ENCODE measurements at places on chromosomes 3 and 15. TPM values are rescaled to one million over a fixed set of nuclear protein-coding genes. Genes with fewer than 3 reads are reported as not detected.

The ADGRG7 gene
- not detected for total RNA-seq

The ARHGEF26 gene
- total RNA-seq: 14.4 TPM

The RTP1 gene
- not detected for total RNA-seq

The IMPDH2 gene
- total RNA-seq: 112 TPM

- no peak for DNase-seq
Observed at GRCh38 chr3:143951351-143951971, 20.2 kb upstream of the DIPK2A start.

DNA sequence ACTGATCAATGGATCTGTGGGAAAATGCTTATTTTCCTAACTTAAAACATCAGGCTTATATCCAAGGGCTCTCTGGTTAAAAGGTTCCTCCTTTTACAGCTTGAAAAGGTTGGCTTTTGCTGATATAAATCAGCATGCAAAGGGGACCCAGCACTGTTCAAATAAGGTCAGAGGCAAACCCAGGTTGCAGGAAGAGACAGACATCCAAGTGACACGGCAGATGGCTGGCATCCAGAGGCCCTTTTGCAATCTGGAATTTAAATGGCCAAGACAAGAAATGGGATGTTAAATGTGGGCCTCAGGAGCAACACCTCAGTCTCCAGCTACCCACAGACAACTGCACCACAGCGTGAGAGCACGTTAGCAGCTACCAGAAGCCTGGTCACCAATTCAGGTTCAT, 6.3 kb downstream of the SH3BP5 start:
- no peak for DNase-seq

DNA sequence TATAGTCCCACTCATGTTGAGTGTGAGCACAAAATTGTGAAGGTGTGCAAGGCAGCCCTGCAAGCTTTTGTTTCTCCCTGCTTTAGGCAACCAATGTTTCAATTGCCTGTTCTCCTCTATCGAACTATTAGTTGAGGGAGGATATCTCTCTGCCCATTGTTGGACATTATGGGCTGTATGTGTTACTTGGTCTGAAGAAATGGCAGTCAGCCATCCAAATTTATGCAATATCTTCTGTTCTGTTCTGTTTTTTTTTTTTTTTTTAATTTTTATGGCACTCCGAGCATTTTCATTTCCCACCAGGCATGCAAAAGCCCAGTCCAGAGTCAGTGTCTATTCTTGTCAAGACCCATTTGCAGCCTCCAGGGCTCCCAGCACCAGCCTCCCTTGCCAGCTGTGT, 44.0 kb downstream of the ANAPC13 start:
- DNase-seq: no peak

- DNase-seq: no peak
Observed at GRCh38 chr3:69276884-69277283, 109.0 kb downstream of the FRMD4B start.

- DNase-seq: no peak
Observed at GRCh38 chr3:184807549-184807948, 4.4 kb upstream of the VPS8 start.

DNA sequence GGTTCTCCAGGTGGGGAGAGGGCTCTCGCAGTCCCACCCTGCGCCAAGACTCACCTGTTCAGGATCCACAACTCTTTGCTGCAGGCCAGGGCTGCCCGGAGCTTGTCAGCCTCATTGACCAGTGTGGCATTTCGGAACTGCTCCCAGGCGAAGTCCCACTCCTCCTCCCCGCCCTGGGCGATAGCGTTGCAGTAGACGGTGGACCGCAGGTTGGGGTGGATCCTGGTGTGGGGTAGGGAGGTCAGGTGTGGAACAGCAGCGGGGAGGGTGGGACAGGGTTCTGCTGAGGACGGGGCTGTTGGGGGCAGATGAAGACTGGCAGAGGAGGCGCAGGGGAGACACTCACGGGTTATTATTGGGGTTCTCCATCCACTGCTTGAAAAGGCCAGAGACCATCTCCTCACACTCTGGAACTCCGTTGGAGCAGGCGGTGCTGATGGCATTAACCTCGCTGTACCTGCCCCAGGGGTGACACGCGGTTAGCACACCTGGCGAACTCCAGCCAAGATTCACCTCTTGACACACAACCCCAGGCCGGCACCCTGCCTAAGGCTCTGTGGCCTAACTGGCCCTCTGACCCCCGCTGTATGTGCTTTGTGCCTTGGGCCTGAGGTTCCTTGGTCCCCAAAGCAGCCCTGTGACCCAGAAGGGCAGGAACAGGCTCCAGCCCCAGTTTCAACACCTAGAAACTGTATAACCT, 16.1 kb downstream of the MESP2 start:
- DNase-seq: no peak

DNA sequence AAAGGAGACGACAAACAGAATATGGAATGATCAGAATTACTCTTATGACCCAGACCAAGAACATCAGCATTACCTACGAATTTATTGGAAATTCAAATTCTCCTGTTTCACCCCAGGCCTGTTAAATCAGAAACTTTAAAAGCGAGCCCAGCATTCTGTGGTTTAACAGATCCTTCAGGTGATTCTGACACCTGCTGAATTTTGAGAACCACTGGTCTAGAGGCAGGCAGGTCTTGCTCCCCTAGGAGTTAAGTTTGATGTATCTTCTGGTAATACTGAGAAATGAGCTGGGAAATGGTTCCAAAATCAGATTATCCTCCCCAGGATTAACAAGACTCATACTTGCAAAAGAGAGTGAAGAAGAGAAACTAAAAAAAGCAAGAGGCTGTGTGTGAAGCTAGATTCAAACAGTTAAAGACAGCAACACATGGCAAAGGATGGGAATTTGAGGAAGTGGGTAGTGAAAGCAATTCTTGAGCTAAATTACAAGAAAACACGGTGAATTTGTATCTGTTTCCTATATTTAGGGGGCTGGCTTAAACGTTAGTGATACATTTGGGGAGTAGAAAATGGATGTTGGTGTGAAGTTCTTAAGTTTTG, 66.0 kb downstream of the FLNB start:
- DNase-seq: no peak

- DNase-seq: peak; percentile 16
Observed at GRCh38 chr3:10389995-10390394, 69.1 kb upstream of the SEC13 start.

DNA sequence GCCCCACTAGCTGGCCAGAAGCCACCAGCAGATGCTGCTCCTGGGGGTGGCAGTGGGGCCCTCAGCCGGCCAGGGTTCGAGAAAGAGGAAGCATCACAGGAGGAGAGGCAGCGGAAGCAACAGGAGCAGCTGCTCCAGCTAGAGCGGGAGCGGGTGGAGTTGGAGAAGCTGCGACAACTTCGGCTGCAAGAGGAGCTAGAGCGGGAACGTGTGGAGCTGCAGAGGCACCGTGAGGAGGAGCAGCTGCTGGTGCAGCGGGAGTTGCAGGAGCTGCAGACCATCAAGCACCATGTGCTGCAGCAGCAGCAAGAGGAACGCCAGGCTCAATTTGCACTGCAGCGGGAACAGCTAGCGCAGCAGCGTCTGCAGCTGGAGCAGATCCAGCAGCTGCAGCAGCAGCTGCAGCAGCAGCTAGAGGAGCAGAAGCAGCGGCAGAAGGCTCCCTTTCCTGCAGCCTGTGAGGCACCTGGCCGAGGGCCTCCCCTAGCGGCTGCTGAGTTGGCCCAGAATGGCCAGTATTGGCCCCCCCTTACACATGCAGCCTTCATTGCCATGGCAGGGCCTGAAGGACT, 17.5 kb upstream of the APEH start:
- no peak for DNase-seq

DNA sequence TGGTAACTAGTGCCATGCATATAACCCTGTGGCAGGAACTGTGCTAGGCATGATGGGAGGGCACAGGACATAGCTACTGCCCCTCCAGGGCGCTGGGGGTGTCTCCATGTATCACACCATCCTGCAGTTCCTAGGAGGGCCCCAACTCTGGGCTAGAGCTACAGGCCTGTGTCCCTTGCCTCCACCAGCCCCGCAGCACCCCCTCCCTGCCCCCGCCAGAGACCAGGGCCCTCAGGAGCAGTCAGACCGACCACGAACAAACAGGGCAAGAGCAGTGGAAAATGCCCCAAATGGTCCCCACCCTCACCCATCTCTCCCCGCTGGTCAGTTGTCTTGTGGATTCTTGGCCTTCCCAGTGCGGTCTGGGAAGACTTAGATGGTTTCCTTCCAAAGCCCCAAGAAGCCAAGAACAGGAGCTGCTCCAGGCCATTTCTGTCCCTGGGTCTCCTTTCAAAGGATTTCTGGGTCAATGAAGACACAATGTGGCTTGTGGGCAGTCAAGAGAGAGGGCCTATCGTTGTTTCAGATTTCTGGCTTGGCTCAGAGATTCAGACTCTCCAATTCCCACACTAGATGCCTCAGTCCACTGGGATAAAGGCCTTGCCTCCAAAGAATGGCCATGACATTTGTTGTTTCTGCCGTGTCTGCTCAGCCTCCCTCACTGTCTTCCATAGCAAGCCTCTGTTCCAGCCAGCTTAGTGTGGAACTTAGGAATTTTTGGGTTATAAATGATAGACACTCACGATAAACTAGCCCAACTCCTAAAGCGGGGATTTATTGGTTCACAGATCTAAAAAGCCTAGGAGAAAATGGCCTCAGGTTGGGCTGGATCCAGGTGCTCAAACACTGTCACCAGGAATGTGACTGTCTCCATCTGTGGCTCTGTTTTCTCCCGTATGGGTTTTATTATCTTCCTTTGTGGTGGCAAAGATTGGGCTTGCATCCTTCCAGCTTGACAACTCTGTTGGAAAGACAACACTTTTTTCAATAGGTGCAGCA, 80.6 kb downstream of the LSM3 start:
- DNase-seq: no peak

All from posterior vena cava (tissue), 2 donors.